ENCODE measurements at places on chromosomes 4 and X.

DNA sequence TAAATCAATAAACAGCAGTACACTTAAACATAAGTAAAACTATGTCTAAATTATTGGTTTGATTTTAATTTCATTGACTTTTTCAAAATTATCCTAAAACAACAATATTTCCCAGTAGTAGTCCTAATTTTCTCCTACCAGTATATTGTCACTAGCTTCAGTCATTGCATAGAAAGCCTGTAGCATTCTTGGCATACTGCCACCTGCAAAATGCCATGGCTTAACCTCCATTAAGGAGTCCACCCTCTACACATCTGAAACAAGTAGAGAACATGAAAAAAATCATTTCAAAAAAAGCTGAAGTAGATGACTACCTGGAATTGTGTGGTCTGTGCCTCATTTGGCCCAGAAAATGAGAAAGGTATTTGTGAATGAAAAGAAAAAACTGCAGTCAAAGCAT lies 348.5 kb downstream of the INPP4B start:
- no peak for DNase-seq

DNA sequence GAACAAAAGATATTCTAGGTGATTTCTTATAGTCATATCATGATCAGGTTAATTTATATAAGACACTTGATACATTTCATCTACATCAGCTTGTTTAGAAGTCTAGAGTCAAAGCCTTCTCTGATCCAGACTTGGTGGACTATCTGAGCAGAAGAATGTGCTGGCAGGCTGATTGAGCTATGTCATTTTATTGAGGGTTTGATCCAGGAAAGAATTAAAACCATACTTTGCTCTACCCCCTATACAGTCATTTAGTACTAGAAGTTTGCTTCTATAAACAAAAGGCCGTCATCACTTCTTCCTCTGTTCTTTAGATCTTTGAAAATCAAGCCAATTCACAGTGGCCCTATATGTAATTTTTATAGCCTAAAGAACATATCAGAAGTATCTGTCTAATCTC lies 173.1 kb upstream of the PITX2 start:
- DNase-seq = no peak

GRCh38 chrX:42027367-42028000 lies 104.1 kb upstream of the CASK start:
- no peak for DNase-seq

DNA sequence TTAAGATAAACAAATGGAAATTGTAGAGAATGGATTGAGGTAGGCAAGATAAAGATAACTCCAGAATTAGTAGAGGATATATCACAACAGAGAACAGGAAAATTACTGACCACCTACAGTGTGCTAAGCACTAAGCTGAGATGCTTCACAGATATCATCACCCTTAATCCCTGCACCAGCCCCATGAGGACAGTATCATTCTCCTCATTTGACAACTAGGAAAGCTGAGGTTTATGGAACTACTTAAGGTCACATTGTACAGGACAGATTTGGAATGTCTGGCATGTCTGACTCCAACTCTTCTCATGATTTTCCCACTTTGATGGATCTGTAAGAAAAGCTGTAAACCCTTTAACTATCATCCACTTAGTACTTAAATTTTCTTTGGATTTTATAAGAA lies 95.5 kb downstream of the CASK start:
- DNase-seq = no peak

GRCh38 chr4:73891326-73891725 lies 22.1 kb downstream of the CXCL1 start:
- DNase-seq = no peak

Measured in activated CD4-positive, alpha-beta T cell treated with anti-CD3 and anti-CD28 coated beads, Interleukin-2, amount 50 U/mL, for 48 hours (primary cell).